ENCODE measurements at places on chromosomes 5 and 9.

- DNase-seq, result peak; percentile 55
Measured at GRCh38 chr9:137029058-137029936, 1.3 kb upstream of the ABCA2 start.

DNA sequence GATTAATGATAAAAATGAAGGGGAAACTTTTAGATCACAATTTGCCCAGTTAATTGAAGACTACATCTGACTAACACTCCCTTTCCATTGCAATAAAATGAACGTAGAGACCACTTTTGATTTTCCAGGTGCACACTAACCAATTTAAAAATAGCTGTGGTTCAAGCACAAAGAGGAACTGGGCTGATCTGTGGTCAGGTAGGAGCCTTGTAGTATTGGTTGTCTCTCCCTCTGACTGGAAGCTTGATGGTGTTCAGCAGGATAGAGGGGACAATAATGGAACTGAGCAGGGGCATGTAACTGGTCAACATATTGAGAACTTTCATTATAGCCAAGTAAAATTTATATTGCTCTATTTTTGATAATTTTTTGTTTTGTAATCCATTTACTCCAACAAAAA is 886.8 kb upstream of the SEMA6A start:
- no peak for DNase-seq

DNA sequence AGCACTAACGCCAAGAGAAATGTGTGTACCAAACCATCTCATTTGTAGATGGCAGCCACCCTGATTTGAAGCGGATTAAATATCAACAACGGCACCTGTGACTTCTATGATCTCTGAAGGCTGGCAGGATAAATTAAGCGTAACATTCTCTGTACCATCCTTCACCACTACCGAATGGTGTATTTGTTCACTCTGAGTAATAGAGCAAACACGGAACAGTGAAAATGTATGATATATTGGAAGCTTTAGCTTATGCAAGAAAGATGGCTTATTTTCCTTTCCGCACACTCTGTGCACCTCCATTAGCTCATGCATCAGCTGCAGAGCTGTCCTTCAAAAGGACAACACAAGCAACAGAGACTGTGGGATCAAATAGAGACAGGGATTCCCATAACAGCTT is 431.1 kb downstream of the PRELID2 start:
- no peak for DNase-seq

GRCh38 chr9:111362526-111362925 is 32.5 kb upstream of the OR2K2 start:
- DNase-seq, result no peak

GRCh38 chr5:94777056-94777880 is 158.8 kb downstream of the SLF1 start:
- no peak for DNase-seq

DNA sequence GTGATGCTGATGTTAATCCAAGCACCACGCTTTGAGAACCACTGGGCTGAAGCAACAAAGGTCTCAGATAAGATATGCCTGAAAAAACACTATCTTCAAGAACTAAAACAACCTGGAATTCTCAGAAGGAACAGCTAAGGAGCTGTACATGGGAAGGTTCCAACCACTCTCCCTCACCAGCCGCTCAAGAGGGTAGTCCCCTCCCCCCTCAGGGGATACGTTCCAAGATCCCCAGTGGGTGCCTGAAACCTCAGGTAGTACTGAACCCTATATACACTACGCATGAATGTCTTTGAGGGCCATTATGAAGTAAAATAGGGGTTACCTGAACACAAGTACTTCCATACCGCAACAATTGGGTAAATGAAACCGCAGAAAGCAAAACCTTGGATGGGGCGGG is 1.9 kb downstream of the BOD1 start:
- no peak for DNase-seq

GRCh38 chr9:136499935-136500910 is 17.4 kb upstream of the SEC16A start:
- no peak for DNase-seq

DNA sequence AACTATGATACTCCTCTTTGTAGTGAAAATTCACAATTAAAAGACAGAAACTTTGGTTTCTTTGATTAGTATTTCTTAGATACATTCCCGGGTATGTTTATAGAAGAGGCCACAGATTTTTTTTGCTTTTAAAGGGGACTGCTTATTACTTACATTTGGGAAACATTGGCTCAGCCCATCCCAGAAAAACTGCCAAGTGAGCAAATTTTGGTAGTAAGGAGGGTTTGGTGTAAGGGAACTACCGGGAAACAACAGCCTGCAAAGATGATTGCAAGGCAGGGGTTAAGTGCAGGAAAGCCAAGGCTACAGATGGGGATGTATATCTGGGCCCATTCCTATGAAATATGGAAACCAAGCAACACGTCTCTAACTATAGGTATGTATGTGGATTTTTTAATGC is 88.8 kb upstream of the SAP30L start:
- no peak for DNase-seq

- no peak for DNase-seq
Measured at GRCh38 chr5:172728481-172729241, 42.3 kb downstream of the DUSP1 start.

DNA sequence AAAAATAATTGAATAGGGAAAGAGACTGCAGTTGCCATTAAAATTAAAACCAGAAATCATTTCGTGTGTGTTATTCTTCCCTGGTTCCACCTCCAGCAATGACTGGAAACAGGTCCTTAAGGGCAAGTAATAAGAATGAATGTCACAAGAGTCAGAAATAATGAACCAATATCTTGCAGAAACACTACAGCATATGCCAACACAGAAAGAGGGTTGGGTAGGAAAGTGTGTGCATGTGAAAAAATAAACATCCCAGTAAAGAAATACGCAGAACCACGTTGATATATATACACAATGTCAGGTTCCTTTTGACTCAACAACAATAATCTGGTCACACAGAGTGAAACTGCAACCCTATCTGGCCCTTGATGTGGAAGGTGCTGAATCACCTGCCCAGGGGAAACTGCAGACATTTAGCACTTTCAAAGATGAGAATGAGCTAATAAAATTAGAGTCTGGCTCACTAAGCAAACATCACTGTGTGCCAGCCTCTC is 15.0 kb downstream of the HMHB1 start:
- DNase-seq, result no peak

GRCh38 chr5:2307631-2308030 is 424.9 kb upstream of the IRX4 start:
- no peak for DNase-seq

DNA sequence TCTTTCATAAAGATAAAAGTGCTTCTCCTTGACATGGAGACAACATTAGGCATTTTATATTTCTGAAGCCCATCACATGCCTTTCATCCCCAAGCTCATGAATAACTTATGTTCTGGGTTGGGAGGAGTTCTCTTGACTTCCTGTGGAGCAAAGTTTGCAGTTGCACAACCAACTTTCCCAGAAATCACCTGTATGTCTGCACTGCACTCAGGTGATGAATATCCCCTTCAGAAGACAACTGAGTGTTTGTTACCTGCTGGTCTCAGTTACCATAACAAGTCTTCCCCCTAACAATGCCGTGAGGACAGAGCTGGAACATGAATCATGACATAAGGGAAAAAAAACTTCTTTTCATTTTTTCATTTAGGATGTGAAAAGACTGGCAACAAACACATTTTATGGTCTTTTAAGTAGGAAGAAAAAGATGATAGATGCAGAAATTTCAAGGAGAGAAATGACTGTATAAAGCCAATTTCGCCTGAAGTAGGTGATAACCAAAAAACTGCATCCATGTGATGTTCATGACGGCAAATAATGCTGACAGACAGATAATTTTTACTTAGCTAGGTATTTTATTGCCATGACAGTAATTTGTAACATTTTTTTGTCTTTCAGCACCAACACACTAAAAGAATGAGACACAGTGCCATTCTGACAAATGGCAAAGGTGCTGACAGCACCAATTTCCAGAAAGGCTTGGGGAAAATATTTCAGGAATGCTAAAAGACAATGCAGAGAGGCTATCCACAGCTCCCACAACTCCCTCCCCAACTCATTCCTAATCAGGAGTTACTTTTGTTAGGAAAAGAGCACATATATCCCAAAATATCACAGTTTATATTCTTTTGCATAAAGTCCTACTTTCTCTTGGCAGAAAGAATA is 656.3 kb downstream of the PRELID2 start:
- no peak for DNase-seq

DNA sequence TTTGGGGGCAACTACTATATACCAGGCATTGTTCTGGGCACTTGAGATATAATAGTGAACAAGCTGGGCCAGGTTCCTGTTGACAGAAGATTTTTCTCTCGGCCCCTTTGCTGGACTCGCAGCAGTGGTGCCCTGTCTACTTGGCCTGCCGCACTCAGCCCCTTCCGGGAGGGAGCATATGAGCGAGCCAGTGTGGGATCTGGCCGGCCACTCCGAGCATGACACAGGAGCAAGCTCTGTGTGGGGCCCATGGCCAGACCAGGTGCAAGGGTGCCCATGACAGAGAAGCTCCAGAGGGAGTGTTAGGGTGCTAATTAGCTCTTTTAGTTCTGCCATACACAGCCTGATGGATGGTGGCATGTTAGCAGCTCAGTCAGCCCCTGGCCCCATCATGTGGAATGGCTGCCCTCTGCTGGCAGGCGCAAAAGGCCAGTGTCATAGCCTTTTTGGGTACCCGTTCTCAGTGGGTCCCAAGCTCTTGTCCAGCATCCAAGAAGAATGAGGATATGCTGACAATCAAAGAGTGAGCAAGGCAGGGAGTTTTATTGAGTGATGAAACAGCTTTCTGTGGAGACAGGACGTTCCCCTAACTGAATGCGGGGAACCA is 9.3 kb upstream of the KIF4B start:
- no peak for DNase-seq

DNA sequence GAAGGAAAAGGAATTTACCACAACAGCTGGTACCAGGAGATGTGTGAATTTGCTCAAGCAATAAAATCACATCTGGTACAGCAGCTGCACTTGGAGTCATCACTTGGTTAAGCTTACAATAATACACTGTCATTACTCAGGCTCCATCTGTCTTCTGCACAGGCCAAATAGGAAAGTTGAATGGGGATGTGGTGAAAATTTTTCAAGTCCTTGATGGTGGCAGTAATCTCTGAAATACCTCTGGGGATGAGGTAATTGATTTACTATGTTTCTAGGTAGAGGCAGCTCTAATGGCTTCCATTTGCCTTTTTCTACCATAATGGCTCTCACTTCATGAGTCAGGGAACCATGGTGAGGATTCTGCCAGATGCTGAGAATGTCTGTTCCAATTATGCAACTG is 206.8 kb upstream of the ATP10B start:
- DNase-seq, result no peak

DNA sequence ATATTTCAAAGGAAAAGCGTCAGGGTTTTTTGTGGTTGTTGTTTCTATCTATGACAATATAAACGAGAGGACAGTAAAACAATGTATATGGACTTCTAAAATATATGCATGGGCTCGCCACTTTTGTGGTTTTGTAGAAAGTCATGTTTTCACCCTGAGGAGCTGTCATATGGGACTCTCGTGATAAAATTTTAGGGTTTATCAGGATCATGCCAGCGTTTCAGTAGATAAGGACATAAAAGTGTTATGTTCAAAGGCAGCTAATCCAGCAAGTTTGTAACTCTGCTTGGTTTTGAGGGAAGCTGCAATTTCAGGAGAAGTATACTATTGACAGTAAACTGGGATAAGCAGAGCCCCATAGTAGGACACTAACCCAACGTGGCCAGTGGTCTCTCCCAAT is 120.3 kb downstream of the CDC42SE2 start:
- DNase-seq, result no peak

DNA sequence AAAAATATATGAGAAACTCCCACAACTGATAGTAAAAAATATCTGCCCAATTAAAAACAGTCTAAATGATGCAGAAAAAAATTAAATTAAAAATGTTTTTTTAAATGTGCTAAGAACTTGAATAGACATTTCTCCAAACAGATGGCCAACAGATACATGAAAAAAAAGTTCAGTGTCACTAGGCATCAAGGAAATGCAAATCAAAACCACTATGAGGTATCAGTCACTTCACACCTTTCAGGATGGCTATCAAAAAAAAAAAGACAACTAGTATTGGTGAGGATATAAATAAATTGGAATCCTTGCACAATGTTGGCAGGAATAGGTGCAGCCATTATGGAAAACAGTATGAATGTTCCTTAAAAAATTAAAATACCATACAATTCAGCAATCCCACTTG is 16.6 kb downstream of the ZNF131 start:
- DNase-seq, result no peak

- no peak for DNase-seq
Measured at GRCh38 chr5:173885054-173885443, 3.1 kb upstream of the CPEB4 start.

DNA sequence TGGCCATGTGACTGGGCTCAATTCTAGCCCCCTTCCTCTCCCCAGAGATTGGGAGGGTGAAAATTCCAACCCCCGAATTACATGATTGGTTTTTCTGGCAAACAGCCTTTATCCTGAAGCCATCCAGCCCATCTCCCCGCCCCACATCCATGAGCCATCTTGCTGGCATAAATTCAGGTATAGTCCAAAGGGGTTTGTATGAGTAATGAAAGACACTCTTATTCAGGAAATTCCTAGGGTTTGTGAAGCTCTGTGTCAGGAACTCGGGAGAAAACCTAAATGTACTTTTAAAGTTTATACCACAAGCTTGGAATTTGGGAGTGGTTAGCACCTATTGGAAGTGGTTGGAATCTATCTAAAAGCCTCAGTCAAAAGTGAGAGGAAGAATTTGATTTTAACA is 80.6 kb upstream of the SIMC1 start:
- DNase-seq, result no peak

DNA sequence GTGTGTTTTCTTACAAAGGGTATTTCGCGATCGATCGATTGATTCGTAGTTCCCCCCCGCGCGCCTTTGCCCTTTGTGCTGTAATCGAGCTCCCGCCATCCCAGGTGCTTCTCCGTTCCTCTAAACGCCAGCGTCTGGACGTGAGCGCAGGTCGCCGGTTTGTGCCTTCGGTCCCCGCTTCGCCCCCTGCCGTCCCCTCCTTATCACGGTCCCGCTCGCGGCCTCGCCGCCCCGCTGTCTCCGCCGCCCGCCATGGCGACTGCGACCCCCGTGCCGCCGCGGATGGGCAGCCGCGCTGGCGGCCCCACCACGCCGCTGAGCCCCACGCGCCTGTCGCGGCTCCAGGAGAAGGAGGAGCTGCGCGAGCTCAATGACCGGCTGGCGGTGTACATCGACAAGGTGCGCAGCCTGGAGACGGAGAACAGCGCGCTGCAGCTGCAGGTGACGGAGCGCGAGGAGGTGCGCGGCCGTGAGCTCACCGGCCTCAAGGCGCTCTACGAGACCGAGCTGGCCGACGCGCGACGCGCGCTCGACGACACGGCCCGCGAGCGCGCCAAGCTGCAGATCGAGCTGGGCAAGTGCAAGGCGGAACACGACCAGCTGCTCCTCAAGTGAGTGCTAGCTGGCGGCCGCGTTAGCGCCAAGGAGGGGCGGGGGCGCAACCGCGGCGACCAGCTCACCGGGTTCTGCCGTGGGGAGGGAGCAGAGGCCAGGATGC is 480 bp downstream of the LMNB1 start:
- no peak for DNase-seq

DNA sequence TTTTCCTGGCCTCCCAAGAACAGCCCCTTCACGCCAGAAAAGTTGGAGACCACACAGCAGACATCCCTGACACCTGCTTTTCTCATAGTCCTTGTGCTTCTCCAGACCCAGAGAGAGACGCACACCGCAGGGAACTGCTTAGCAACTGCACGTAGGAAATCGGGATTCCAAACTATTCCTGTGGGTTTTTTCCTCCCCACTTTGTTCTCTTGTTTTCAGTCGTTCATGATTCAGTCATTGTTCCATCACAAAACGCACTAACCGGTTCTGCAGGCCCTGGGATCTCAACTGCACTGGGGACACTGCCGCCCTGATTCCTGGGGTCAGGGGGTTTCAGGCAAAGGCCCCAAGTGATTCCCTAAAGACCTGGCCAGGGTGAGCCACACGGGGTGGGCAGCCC is 588.0 kb upstream of the KLF4 start:
- no peak for DNase-seq

GRCh38 chr5:135031813-135032694 is 2.0 kb downstream of the PITX1 start:
- no peak for DNase-seq
